Glutamatergic neuron (in vitro differentiated cells): ENCODE measurements at places on chromosomes 13 and 19.

GRCh38 chr19:6602729-6603114 is 11.8 kb upstream of the CD70 start:
- DNase-seq: no peak

DNA sequence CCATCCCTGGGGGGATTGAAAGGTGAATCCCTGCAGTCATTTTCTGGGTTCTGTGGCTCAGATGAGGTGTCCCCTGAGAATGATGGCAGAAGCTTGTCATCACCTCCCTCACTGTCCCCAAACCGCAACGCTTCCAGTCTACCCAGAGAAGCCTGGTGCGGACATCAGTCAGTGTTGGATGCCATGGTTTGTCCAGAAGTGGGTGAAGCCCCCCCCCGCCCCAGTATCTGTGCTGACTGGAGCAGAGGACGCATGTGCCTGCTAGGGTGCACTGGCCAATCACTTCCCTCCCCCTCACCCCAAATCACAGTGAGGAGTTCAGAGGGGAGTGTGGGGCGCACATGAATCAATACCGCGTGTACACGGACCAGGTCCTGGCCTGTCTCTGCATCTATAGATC is 150.5 kb downstream of the TEX29 start:
- DNase-seq: no peak

DNA sequence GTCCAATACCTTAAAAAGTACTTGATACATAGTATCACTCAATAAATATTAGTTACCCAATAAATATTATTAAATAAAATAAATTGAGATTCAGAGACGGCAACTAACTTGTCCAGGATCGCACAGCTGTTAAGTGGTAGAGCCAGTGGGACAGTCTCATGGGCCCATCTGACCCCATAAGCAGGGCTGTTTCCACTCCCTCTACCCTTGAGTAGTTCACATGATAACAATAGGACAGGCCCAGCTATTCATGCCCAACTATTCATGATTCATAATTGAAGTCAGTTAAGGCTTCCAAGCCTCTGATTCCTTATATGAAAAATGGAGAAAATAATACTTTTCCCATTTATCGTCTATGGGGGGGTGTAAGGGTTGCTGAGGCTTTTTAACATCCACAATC is 78.2 kb downstream of the C13orf42 start:
- no peak for DNase-seq

GRCh38 chr19:18940769-18941627 is at the start of gene HOMER3:
Gene HOMER3 (minus strand): TSS chr19:18941217. CDS start chr19:18938982, 2,235 bp downstream.
- DNase-seq: peak; percentile 93

- no peak for DNase-seq
These were observed 141.1 kb upstream of the VSTM2B start for GRCh38 chr19:29384656-29385055.

DNA sequence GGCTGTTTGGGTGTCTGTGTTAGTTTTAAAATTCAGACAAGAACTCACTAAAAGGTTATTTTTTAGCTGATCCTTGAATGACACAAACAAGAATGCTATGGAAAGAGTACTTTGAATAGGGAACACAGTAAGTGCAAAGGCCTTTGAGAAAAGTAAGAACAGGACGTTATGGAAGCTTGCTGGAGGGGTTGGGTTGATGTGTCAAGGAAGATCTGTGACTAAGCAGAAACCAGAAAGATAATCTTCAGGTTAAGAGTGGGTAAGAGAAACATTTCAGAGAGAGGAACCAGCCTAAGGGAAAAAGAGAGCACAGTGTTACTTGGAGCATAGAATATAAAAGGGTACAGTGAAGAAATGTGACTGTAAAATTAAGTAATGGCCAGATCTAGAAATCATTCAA is 41.2 kb upstream of the TRPC4 start:
- DNase-seq: no peak

DNA sequence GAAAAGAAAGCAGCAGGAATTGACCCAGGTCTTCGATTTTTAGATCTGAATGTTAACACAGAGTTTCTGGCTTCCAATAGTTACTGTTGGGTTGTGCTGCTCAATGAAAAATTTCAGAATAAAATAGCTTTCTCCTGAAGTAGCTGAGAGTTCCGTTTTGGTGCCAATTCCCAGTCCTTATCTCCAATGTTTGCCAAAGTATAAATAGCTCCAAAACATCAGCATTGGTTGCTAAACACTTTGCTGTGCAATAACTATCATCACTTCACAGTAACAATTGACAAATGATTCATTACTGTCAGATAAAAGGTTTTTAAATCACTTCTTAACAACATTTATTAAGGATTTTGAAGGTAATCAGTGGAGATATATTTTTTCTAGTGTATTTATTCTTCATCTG is 446.0 kb downstream of the PCDH20 start:
- no peak for DNase-seq

- DNase-seq: no peak
These were observed 1140.3 kb upstream of the SLC10A2 start for GRCh38 chr13:104206450-104207044.

GRCh38 chr19:19026299-19026971 is 6.9 kb downstream of the SUGP2 start:
- DNase-seq: no peak

DNA sequence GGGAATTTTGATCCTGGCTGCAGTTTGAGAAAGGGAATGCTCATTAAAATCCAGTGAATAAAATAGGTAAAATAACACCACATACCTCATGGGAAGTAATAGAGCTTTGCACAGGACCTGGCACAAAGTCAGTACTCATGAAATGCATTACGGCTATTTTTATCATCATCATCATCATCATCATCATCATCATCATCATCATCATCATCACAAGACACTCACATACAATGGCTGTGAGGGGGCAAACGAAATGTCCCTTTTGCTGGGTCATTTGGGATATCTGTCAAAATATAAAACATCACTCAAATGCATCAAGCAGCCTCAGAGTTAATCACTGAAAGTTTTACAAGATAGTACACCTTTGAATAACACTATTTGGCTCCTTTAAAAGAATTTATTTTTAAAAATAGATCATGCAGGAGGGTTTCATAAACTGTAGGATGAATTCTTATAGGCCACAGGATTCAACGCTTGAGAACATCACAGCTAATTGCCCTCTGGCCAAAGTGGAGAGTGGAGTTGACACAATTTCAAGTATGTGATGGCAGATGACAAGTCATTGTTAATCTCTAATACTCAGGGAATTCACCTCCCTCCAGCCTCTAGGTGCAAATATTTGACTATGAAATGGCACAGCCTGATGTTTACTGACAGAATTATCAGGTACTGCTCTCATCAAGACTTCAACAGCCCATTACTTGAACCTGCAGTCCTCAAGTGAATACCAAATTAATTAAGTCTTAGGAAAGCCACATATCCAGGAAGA is 14.2 kb upstream of the ZNF599 start:
- no peak for DNase-seq

GRCh38 chr13:76387566-76387965 is 498.6 kb downstream of the KCTD12 start:
- DNase-seq: no peak

DNA sequence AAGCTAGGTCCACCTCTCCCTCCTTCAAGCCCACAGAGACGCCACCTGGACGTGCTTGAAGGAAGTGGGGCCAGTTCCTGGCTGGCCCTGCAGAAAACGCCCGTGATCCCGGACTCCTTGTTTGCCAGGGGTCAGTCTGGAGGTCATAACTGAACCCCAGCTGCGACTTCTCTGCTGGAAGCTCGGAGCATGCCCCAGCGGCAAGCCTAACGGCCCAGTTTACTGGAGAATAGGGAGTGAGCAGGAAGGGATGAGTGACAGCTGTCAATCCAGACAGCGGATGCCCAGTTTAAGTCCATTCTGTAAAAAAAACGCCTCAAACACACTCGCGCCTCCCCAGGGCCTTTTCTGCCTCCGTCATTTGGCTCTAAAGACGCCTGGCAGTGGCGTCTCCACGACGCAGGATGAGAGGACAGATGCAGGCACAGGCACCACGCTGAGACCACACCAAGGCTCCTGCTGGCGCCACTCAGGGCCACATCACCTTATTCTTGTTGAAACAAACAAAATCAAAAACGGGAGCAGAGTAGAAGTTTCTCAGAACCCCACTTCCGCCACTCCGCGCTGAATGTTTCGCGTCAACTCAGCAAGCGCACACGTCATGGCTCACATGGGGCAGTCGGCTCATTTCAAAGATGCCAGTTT is 57.6 kb downstream of the RASA3 start:
- no peak for DNase-seq

DNA sequence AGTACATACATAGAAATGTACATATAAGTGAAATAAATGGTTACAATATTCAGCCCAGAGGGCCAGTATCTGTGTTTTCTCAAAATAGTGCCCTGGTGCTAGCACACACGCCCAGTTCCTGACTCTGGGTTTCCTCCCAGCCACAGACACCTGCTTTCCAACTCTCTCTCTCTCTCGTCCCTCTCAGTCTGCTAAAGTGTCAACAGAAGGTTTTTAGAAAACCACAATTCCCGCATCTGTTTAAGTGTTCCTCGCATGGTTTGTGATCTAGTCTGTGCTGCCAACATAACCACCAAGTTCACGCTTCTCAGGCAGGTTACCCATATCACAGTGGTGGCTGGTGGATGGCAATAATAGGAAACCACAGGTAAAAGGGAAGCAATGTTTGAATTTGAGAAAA is 17.8 kb upstream of the UPF3A start:
- DNase-seq: no peak

DNA sequence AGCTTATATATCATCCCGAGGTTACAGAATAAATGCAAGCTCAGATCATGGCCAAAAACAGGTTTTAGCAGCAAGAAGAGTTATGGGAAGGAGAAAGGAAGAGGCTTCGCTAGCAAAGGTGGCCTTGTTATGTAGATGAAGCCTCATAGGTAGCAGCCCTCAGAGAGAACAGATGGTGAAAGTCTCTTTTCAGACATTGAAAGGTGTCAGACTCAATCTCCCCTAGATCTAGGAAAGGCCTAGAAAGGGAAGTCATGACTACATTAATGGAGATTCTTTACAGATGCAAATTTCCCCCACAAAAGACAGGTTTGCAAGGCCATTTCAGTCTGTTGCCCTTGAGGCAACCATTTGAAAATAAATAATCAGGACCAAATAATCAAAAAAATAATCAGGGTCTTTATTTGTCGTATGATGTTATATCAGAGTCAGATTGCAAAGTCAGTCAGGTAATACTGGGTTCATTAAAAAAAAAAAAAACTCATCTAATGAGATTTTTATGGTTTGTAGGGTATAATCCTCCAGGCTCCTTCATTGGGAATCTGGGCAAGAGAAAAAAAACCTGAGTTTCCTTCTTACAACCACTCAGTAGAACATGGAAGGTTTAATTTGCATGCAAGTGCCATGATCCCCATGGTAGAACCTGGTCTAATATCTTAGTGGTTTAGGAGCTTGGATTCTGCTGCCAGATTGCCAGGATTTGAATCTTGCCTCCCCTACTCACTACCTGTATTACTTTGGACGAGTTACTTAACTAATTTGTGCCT is 50.8 kb upstream of the HTR2A start:
- no peak for DNase-seq

DNA sequence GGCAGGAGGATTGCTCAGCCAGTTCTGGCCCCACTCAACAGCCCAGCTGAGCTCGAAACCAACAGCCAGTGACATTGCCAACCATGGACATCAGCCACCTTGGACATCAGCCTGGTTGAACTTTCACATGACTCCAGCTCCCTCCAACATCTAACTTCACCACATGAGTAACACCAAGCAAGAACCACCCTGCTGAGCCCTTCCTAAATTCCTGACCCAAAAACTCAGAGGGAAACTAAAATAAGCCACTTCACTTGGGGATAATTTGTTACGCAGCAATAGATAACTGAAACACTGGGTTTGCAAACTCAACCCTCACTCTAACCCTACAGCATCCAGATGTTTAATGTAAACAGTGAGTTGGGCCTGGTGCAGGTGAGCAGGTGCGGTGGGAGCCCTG is 10.7 kb upstream of the LRFN3 start:
- DNase-seq: no peak

- no peak for DNase-seq
These were observed 98.3 kb downstream of the SLITRK6 start for GRCh38 chr13:85700906-85701305.

DNA sequence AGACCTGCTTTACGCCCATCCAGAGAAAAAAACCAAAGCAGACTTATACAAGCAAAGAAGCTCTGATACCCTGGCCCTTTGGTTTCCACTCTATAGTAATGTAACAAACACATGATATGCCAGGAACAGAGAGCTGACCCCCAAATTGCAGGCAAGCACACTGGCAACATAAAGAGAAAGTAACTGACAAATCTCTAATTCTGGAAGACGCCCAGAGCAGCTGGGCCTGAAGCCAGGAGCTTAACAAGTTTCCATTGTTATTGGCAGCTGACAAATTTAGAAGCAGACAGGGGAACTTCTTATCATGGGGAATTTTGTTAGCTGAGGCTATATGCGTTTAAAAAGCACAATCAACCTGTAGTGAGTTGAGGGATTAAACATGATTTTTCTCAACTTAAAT is 158.0 kb downstream of the DLEU7 start:
- DNase-seq: no peak

- no peak for DNase-seq
These were observed 475.9 kb upstream of the HTR2A start for GRCh38 chr13:47372751-47373150.

- DNase-seq: peak; percentile 78
These were observed 51.3 kb downstream of the ZNF536 start for GRCh38 chr19:30423481-30423880.

DNA sequence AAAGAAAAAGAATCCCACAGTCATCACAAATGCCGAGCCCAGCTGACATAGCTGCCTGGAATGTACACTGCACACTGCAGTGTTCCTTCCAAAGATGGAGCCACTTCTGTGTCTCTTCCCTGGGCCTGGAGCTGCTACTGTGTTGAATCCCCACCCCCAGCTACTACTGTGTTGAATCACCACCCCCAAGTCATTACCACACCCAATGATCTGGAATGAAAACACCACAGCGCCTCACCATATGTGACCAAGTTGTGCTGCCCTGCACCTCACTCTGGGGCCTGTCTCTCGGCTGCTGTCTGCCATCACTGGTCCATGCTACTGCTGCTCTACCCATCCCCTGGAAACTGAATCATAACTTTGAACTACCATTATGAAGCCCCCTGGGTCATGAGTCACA is 861.2 kb downstream of the UQCRFS1 start:
- no peak for DNase-seq

DNA sequence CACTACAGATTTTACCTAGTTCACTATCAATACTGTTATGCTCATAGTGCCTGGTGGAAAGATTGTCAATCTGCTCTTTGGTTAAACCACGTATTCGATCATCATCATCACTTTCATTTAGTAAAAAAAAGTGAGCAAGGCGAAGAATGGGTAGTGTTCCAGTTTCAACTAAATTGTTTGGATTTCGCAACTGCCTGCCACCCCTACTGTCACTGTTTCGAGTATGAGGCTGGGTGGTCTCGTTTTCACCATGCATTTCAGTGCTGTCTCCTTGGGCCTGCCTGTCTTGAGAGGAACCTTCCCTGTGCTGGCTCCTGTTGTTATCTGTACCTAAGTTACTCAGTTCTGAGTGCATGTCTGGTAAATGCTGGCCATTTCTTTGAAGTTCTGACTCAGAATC is 8.1 kb downstream of the RNF6 start:
- DNase-seq: no peak

DNA sequence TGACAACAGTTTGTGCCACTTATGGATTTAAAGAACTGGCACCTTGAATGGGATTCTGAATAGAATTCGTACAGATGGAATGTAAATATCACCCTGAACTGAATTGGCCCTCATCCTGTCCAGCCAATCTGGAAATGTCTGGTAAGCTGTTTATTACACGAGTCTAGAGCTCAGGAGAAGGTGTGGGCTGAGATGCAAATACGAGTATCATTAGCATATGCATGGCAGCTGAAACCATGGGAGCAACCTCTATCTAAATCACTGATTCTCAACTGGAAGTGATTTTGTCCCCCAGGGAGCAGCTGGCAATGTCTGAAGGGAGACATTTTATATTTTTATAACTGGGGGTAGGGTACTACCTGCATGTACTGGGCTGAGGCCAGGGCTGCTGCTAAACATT is 15.6 kb upstream of the VWA8 start:
- no peak for DNase-seq
